Upper lobe of left lung (tissue), 6 donors: ENCODE measurements at places on chromosomes 2 and 18. TPM values are rescaled to one million over a fixed set of nuclear protein-coding genes. Genes with fewer than 3 reads are reported as not detected.

Gene CD28
- total RNA-seq = 1.8 TPM

Gene ESPNL
- 0.10 TPM for total RNA-seq

Gene MYCN
- total RNA-seq = 0.52 TPM

Gene RANBP2
- 64.0 TPM for total RNA-seq

Gene LRP1B
- 0.10 TPM for total RNA-seq

Gene SCN3A
- total RNA-seq = 0.55 TPM

Gene RNF125
- 5.2 TPM for total RNA-seq

Gene ABCG5
- not detected for total RNA-seq

Gene RAB17
- 262 TPM for total RNA-seq

Gene RTP5
- total RNA-seq = 0.69 TPM

Gene PRKAG3
- not detected for total RNA-seq

Gene SLC5A7
- 0.98 TPM for total RNA-seq

Gene CFAP65
- total RNA-seq = 5.8 TPM

Gene VAMP5
- 105 TPM for total RNA-seq

Gene CYP1B1
- total RNA-seq = 12.2 TPM
